Calu3 (cell line): ENCODE measurements at places on chromosomes 7 and 10. TPM values are rescaled to one million over a fixed set of nuclear protein-coding genes. Genes with fewer than 3 reads are reported as not detected.
A peak's percentile ranks its signal among the peaks of the same experiment; 100 is the strongest.

The CLIP2 gene
- 22.4 and 22.9 TPM in 2 replicates for total RNA-seq

The ZNF503 gene
- total RNA-seq: 12.5 and 12.8 TPM in 2 replicates

The INA gene
- 1.3 and 1.9 TPM in 2 replicates for total RNA-seq

The OAT gene
- total RNA-seq: 47.2 and 53.0 TPM in 2 replicates

The AZGP1 gene
- 15.4 and 25.6 TPM in 2 replicates for total RNA-seq

- H3K27me3 ChIP-seq: no peaks in the 10 kb centered on the region
- H3K27ac ChIP-seq: no peak overlapping the region
- no peaks in the 10 kb centered on the region for H3K36me3 ChIP-seq
- H3K4me1 ChIP-seq: no peaks in the 10 kb centered on the region
- no peak for DNase-seq
These were observed 11.1 kb downstream of the MSRB2 start for GRCh38 chr10:23106331-23107072.

The CALN1 gene
- not detected in 2 replicates for total RNA-seq

The MCU gene
- 70.2 and 96.6 TPM in 2 replicates for total RNA-seq

DNA sequence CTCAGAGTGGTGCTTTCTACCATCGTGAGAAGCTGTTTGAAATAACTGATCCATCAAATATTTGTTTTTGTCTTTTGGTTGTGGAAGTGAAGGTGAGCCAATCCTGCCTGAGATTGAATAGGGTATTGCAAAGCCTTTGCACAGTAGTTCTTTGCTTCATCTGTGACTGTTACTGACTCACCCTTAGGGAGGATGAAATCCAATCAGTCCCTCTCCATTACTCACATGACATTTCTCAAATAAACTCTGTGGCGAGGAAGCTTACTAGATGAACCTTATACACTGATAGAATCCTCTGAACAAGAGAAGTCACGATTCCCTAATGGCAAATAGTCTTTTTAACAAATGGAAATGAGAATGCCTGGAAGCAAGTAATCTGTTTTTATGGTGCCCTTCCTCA, 31.9 kb downstream of the HEPACAM2 start:
- DNase-seq: no peak
- no peaks in the 10 kb centered on the region for H3K36me3 ChIP-seq
- peaks cover 12% of the 10 kb centered on the region for H3K27me3 ChIP-seq
- no peak overlapping the region for H3K4me3 ChIP-seq
- no peak overlapping the region for H3K27ac ChIP-seq

DNA sequence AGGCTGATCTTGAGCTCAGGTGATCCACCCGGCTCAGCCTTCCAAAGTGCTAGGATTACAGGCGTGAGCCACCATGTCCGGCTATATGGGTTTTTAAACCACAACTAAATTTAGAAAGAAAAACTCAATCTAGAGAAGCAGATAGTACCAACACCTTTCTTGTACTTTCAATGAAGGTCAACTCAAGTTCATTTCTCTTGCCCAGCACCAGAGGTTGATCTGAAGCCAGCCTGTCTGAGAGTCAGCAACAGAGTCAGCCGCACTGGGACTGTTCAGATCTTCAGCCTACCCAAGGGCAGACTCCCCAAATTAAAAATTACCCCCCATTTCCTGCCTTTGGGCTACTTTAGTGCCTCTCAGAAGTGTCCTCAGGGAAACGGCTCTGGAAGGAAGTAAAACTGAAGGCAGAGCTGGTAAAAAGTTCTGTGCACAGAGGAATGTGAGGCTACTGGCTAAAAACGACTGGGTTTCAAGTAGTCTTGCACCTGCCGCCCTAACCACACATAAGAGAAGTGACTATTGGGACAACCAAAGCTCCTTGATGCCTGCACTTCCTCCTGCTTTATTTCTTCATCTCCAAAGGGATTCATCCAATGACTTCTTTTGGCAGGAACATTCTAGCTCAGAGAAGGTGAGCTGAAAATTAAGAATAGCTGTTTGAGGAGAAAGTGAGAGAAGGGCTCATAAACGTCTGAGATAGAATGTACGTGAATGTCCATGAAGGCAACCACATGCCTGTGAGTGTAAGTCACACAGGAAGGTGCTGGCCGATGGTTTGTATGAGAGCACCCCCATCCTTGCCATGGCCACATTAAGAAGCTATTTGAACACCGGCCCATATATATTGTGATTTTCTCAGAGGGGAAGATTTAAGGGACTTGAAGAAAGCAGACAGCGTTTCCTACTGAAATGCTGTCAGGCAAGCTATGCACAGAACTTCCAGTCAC, 142.4 kb upstream of the PRR15 start:
- H3K4me1 ChIP-seq: no peaks in the 10 kb centered on the region
- peaks cover 12% of the 10 kb centered on the region for H3K27me3 ChIP-seq
- H3K27ac ChIP-seq: no peak overlapping the region
- DNase-seq: no peak
- H3K4me3 ChIP-seq: no peak overlapping the region

The CALML3 gene
- total RNA-seq: not detected in 2 replicates

- no peak for DNase-seq
- H3K27me3 ChIP-seq: no peaks in the 10 kb centered on the region
- peaks cover 9% of the 10 kb centered on the region for H3K36me3 ChIP-seq
- H3K4me3 ChIP-seq: no peak overlapping the region
These were observed 52.4 kb downstream of the PARP12 start for GRCh38 chr7:140010194-140010895.

DNA sequence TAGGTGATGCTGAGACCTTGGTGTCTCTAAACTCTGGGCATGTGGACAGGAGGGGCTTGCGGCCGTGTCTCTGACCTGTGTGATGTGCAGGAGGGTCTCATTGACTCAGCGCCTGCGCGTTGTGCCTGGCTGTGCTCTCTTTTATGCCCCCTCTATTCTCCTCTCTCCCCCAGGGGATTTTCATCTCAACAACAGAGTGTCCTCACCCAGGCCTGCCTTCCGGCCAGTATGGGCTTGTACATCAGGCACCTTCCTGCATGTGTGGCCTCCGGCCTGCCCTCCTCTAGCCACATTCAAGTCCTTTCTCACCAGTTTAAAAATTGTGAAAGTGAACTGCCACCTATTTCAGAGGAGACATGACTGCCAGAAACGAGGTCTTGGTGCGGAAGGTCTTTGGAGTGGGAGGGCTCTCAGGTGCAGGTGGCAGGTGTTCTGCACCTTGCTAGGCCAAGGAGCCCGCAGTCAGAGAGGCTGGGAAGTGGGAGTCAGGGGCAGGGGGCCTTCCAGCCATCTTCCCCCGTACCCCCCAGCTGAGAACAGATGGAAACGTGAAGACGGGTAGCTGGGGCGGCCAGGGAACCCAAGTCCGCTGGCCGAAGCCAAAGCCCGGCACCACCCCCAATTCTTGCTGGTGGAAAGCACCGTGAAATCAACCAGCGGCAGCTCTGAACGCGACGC, 531 bp upstream of the INTS15 start:
- no peaks in the 10 kb centered on the region for H3K27me3 ChIP-seq
- H3K27ac ChIP-seq: peak overlapping the region; percentile 73
- H3K4me3 ChIP-seq: peak overlapping the region; percentile 72
- no peak for DNase-seq
- peaks cover 82% of the 10 kb centered on the region for H3K36me3 ChIP-seq

DNA sequence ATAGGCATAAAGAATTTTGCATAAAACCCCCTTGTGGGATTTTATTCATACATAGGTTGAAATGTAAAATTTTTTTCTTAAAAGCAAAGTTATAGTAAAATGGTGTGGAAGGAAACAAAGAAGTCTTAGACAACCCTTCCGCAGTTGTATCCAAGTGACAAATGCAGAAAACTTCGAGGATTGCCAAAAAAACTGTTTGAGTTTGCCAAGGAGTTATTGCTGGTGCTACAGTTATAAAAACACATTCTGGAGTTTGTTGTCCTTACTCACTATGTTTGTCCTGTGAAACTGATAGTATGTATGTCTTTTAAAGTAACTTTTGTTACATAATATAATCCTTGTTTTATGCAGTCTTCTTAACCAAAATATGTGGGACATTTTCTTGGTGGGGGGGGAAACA, 120.3 kb downstream of the FOXP2 start:
- H3K4me3 ChIP-seq: no peak overlapping the region
- no peaks in the 10 kb centered on the region for H3K36me3 ChIP-seq
- H3K27ac ChIP-seq: no peak overlapping the region
- H3K4me1 ChIP-seq: peaks cover 4% of the 10 kb centered on the region
- no peak for DNase-seq
- H3K27me3 ChIP-seq: no peaks in the 10 kb centered on the region

The RNF32 gene
- 1.6 and 3.2 TPM in 2 replicates for total RNA-seq

- H3K36me3 ChIP-seq: no peaks in the 10 kb centered on the region
- no peak overlapping the region for H3K4me3 ChIP-seq
- H3K27me3 ChIP-seq: no peaks in the 10 kb centered on the region
- no peak for DNase-seq
These were observed 51.2 kb upstream of the STK17A start for GRCh38 chr7:43531700-43532099.

DNA sequence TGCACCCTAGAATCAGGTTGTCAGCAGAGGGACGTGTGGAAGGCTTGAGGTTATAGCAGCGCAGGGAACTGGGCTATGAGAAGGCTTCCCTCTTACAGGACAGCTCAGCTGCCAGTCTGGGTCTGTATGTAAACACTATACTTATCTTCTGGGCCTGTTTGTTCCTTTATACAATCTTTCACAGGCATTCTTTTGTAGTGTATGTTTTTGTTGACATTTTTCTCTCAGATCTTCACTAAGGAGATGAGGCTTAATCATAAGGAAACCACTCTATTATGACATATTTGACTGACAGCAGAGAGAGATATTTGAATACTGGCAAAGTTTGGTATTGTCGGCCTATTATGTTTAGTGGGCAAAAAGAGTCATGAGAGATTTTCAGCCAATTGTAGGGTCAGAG, 929 bp downstream of the GBF1 start:
- peak overlapping the region; percentile 89 for H3K27ac ChIP-seq
- H3K27me3 ChIP-seq: no peaks in the 10 kb centered on the region
- H3K36me3 ChIP-seq: peaks cover 31% of the 10 kb centered on the region
- peak overlapping the region; percentile 89 for H3K4me3 ChIP-seq
- peaks cover 21% of the 10 kb centered on the region for H3K4me1 ChIP-seq

The ARHGEF5 gene
- total RNA-seq: 51.5 and 59.4 TPM in 2 replicates

The EN2 gene
- total RNA-seq: 3.2 TPM in 2 replicates

The KCNH2 gene
- total RNA-seq: 0.45 and 0.66 TPM in 2 replicates

GRCh38 chr7:137696988-137697387, 149.8 kb downstream of the DGKI start:
- no peaks in the 10 kb centered on the region for H3K4me1 ChIP-seq
- H3K27me3 ChIP-seq: no peaks in the 10 kb centered on the region
- no peak overlapping the region for H3K27ac ChIP-seq
- H3K36me3 ChIP-seq: no peaks in the 10 kb centered on the region
- no peak overlapping the region for H3K4me3 ChIP-seq
- no peak for DNase-seq

DNA sequence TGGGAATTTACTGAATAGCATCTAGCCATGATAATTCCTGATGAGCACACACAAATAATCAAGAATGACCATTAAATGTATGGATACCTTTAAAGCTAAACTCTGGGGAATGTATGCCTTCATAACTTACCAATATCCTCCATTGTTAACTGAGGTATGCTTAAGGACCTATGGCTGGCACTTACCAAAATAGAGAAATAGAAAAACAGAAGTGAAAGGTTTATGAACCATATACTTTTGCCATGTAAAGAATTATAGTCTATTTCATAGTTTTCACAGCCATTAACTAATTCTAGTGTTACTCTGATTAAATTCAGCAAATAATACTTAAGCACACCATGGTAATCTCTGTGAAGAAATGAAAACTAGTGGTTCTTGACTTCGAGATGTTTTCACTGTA, 1360.6 kb upstream of the LRRTM3 start:
- H3K4me1 ChIP-seq: no peaks in the 10 kb centered on the region
- no peak overlapping the region for H3K4me3 ChIP-seq
- H3K27ac ChIP-seq: no peak overlapping the region
- DNase-seq: no peak

DNA sequence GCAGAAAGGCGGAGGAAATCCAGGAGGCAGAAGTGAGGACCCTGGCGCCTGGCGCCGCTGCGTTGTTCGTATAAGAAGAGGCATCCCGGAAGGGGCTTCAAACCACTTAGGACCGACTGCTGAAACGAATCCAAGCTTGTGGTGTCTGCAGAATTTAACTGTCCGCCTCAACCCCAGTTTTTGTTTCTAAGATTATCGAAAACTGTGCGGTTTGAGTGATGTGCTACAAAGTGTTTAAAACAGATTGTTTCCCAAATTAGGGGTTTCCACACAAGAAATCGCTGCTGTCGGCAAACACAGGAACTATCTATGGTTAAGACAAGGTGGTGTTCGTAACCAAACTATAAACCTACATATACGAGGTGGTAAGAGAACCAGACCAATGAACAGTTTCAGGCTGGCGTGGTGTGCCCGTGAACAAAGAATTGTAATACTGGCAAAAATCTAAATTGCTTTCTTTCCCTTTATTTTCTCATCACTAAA, 835 bp upstream of the DGKI start:
- no peak overlapping the region for H3K4me3 ChIP-seq
- no peak for DNase-seq
- no peak overlapping the region for H3K27ac ChIP-seq
- H3K27me3 ChIP-seq: peaks cover 53% of the 10 kb centered on the region
- H3K4me1 ChIP-seq: no peaks in the 10 kb centered on the region

- H3K36me3 ChIP-seq: no peaks in the 10 kb centered on the region
- H3K27ac ChIP-seq: no peak overlapping the region
- no peaks in the 10 kb centered on the region for H3K27me3 ChIP-seq
- no peak overlapping the region for H3K4me3 ChIP-seq
These were observed 725.8 kb downstream of the PARD3 start for GRCh38 chr10:34089253-34089652.

DNA sequence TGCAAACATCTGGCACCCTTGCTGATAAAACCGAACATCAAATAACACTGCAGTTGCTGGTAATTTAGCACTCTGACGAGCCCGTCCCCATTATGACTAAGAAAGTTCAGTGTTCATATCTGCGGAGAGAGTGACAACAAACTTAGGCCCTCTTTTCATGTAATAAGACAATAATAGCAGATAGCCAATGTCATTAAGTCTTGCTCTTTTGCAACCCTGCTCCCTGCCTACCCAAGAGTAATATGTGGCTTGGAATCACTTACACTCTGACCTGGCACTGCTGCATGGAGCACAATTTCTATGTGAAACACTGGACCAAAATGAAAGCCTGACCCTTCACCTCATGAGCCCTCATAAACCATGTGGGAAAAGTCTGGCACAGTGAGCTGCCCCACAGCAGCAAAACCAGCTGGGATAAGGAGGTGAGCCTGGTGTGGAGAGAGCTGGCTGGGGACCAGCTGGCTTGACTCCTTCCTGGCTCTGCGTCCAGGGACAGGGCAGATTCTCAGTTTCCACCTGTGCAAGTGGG, 86.5 kb downstream of the HIPK2 start:
- no peak for DNase-seq
- H3K27me3 ChIP-seq: no peaks in the 10 kb centered on the region
- no peak overlapping the region for H3K27ac ChIP-seq
- no peak overlapping the region for H3K4me3 ChIP-seq
- H3K4me1 ChIP-seq: peaks cover 8% of the 10 kb centered on the region

The LARP4B gene
- total RNA-seq: 181 and 183 TPM in 2 replicates

The BAMBI gene
- total RNA-seq: 33.0 and 42.2 TPM in 2 replicates

- peaks cover 21% of the 10 kb centered on the region for H3K4me1 ChIP-seq
- peaks cover 22% of the 10 kb centered on the region for H3K36me3 ChIP-seq
- no peaks in the 10 kb centered on the region for H3K27me3 ChIP-seq
- no peak overlapping the region for H3K4me3 ChIP-seq
- no peak for DNase-seq
These were observed 8.6 kb downstream of the MARVELD1 start for GRCh38 chr10:97721871-97722780.
